Stimulated activated CD8-positive, alpha-beta memory T cell treated with anti-CD3 and anti-CD28 coated beads, Interleukin-4, amount 100 ng/mL, for 1 hour (primary cell): ENCODE measurements at places on chromosomes 6 and 20.

DNA sequence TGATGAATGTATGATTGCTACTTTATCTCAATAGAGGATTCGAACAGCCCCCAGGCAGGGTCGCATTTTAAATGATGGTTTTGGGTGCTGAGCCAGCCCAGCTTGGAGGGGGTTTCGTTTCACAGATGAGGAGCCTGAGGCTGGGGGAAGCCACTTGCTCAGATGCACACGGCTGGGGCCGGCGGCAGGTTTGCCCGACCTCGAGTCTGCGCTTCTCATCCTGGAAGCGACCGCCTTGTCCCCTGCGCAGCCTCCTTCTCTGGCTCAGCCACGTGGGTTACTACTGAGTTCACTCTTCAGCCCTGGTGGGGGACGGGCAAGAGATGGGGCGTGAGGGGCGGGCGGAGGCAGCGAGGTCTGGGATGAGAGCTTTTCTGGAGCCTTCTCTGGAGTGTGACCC, 25.3 kb downstream of the NTSR1 start:
- DNase-seq, result no peak

DNA sequence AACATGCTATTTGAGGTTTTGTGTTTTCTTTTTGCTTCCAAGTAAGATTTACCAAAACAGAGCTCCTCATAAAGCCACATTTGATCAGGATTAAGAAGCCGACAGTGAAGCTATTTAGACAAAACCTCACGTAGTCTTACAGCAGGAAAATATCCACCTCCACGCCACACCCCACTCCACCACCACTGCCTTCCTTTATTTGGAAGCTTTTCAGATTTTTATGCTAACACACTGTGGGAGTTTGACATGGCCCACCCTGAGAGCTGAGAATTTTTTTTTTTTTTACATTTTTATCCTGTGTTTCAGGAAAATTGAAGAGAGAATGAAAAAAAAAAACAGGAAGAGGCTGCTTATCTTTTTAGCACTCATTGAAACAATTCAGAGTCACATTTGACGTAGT, 104.8 kb upstream of the MC3R start:
- DNase-seq, result no peak

DNA sequence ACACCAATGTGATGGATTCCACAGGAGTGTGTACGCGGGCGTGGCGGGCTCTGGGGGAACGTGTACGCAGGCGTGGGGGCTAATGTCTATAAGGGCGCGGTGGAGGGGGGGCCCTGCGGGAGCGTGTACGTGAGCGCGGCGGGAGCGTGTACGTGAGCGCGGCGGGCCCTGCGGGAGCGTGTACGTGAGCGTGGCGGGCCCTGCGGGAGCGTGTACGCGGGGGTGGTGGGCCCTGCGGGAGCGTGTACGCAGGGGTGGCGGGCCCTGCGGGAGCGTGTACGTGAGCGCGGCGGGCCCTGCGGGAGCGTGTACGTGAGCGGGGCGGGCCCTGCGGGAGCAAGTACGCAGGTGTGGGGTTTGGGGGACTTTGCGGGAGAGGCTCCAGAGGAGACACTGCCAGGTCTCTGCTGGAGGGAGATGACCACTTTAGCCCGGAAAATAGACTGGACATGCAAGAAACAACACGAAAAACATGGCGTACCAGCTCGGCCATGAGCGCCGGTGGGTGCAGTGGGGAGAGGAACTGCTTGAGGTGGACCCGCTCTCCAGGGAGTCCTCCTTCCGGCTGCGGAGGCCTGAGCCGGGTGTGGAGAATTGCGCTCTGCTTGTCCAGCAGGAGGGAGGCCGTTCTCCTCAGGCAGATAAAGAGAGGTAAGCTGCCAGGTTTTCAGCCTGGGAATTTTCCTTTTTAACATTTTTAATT, 27.8 kb upstream of the SMOC2 start:
- DNase-seq, result no peak

- DNase-seq, result no peak
Observed at GRCh38 chr6:2179950-2180349, 65.5 kb downstream of the GMDS start.

DNA sequence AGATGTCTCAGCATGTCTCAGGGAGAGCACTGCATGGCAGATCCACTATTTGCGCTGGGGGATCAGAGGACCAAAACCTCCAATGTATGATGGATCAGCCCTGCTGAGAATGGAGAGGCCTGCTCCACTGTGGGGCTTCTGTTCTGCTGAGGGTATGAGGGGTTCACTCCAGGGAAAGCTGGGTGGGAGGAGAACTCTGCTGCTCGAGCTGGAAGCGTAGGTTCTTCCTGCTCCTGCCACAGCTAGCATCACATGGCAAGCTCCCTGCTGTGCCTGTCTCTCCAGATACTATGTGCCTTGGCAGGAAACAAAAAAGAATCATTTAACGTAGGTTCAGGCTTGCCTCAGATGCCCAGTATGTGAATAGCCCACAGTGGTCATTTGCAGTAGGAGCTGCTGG, 105.8 kb downstream of the EPM2A start:
- DNase-seq, result no peak

GRCh38 chr6:81761197-81761596, 8.7 kb upstream of the TENT5A start:
- no peak for DNase-seq

DNA sequence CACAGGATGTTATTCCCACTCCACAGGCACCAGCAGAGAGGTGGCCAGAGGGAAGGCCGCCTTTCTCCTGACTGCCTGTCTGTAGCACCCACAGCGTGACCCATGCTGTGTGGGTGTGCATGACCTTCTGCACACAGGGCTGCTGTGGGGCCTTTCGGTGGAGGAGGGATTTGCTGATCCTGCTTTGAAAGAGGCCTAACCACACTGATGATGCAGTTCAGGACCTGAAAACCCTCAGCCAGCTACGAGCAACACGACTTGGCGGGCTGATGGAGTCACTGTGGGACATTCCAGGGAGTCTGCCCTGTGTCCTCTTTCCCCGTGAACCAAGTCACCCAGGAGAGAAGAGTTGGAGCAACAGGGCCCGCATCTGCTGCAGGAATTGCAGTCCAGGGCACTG, 49.1 kb downstream of the SYTL3 start:
- no peak for DNase-seq

DNA sequence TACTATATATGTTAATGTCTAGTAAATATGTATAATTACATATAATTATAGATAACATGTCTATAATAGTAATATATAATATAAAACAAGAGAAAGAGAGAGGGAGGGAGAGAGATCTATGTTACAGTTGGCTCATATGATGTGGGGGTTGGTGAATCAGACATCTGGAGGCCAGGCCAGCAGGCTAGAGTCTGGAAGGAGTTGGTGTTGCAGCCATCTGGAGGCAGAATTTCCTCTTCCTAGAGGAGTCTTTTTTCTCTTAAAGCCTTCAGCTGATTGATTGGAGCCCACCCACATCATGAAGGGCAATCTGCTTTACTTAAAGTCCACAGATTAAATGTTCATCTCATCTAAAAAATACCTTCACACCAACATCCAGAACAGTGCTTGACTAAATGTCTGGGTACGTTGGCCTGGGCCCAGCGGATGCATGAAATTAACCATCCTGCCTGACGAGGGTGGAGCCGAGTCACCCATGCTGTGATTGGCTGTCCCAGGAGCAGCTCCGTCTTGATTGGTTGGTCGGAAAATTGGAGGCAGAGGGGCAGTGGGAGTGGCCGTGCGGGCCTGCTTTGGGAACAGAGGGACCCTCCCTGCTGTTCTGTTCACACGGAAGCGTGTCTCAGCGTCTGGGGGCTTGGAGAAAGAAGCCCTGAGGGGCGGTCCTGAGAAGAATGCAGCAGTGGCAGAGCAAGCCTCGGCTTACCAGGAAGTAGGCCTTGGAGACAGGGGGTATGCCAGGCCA, 392.4 kb downstream of the QKI start:
- DNase-seq, result no peak

GRCh38 chr20:17227219-17227575, 357 bp downstream of the PCSK2 start:
- DNase-seq, result no peak

- DNase-seq, result no peak
Observed at GRCh38 chr6:5786321-5786968, 220.3 kb downstream of the NRN1 start.

DNA sequence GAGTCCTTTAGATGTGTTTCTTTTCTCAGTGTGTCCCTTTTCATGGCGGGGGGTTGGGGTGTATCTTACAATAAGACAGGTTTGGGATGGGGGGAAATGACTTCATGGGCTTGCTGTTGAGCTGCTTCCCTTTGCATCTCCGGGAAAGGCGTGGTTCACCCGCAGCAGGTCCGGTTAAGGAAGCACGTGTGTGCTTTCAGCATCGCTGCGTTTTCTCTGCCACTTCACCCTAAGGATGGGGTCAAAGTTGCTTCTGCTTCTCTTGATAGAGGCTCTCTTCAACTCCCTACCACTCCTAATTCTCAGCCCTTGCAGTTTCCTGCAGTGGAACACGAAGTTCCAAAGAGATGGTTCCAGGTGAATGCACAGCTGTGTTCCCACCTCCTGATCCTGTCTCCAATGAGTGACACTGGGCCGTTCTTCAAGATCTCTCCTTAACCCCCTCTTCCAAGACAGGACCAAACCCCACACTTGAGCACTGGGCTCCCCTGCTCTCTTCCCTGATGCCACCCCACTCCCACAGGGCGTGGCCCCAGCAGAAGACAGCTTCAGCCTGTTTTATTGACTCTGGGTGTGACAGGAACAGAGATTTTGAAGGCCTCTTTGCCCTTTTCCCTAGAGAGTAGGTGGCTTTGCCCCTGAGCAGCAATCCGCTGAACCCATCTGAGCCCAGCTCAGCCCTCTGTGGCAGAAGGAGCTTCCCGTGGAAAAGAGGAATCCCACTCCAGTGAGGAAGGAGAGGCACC, 85.2 kb downstream of the PLEKHG1 start:
- DNase-seq, result no peak

GRCh38 chr20:52469128-52469527, 277.5 kb upstream of the ZFP64 start:
- DNase-seq, result no peak

GRCh38 chr6:45278367-45278766, 49.8 kb upstream of the RUNX2 start:
- no peak for DNase-seq

GRCh38 chr20:50689864-50690649, 1.3 kb downstream of the RIPOR3 start:
- no peak for DNase-seq

DNA sequence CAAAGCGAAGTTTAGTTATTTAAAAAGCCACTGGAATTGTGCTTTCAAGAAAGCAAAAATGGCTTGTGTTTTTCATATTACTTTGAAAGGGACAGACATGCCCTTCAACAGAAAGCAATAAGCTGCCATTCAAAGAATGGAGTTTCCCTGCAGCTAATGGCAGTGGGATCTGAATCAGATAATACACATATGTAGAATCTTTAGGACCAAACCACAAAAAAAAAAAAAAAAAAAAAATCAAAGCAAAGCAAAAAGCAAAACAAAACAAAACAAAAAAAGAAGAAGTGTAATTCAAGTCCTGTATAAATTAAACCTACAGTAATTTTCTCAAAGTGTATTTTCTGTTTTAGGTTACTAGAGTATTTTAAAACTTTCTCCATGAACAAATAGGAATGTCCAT, 63.6 kb upstream of the ZNF217 start:
- DNase-seq, result no peak

- no peak for DNase-seq
Observed at GRCh38 chr6:150372051-150372450, 3.2 kb downstream of the IYD start.

GRCh38 chr20:57432862-57433491, 41.8 kb downstream of the RBM38 start:
- DNase-seq, result peak; percentile 26

DNA sequence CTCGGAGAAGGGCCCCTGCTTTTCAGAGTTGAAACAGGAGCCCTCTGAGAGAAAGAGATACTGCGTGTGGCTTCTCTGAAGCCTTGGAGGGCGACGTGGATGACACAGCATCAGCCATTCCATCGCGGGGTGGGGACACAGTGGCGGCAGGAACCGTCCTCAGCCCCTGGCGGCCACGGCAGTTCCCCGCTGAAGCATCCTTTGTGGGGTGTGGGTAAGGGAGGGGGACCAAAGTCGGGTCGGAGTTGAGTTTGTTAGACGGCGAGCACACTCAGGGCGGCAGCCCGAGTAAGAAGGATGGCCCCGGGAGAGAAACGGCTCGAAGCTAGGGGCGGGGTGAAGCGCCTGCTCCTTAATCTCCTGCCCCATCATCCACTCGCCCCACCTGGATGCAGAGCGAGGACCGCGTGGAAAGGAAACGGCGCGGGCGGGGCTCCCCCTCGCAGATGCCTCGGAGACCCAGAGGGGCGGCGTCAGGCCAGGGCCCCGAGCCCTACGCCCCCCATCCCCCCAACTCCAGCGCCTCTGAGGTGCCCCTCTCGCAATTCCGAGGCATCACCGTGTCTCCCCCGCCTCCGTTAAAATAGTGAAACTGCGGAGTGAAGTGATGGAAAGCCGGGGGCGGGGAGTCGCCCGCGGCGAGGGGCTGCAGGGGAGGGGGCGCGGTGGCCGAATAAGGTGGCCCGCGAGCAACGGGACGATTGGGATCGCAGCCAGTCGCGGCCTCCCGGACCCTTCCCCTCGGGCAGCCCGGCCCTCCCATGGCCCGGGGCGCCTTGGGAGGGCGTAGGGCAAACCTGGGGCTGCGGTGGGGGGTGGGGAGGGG, 796 bp upstream of the RREB1 start:
- peak; percentile 45 for DNase-seq

DNA sequence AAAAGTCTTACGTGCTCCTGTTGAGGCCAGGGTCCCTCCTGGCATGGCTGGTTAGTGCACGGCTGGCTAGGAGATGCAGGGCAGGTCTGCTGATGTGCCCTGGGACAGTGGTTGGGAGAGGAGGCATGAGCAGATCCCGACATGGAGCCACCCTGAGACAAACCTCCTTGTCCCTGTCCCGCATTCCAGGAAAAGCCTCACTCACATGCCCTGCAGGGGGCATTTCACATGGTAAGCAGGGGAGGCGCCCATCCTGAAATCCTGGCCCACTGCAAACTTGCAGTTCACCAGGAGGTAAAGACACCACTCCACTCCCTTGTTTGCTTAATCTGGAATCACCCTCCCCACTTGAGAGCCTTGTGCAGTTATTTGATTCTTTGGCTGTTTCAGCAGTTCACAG, 116.7 kb upstream of the SLC24A3 start:
- no peak for DNase-seq

GRCh38 chr20:24382743-24383142, 86.7 kb upstream of the SYNDIG1 start:
- DNase-seq, result no peak

GRCh38 chr20:6685626-6686025, 81.9 kb upstream of the BMP2 start:
- DNase-seq, result no peak

DNA sequence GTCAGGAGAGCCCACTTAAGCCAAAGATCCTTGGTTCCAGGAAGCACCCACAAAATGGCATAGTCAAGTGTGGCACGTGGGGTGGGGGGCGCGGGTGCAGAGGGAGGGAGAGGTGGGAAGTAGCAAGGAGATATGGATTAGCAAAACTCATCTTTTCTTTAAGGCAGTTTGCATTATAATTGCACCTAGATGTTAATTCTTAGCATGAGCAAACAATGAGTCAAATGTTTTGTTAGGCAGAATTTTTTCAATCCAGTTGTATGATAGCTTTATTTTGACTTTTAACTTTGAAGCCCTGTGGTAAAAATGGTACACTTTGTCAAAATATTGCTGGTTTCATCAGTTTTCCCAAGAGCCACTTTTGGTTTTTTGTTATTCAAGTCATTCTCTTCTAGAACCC, 15.0 kb downstream of the SCAND1 start:
- no peak for DNase-seq

GRCh38 chr6:113632220-113632864, 224.8 kb upstream of the MARCKS start:
- DNase-seq, result no peak
